LHCN-M2 (cell line): ENCODE measurements at places on chromosomes 12 and 14. TPM values are rescaled to one million over a fixed set of nuclear protein-coding genes. Genes with fewer than 3 reads are reported as not detected.

DNA sequence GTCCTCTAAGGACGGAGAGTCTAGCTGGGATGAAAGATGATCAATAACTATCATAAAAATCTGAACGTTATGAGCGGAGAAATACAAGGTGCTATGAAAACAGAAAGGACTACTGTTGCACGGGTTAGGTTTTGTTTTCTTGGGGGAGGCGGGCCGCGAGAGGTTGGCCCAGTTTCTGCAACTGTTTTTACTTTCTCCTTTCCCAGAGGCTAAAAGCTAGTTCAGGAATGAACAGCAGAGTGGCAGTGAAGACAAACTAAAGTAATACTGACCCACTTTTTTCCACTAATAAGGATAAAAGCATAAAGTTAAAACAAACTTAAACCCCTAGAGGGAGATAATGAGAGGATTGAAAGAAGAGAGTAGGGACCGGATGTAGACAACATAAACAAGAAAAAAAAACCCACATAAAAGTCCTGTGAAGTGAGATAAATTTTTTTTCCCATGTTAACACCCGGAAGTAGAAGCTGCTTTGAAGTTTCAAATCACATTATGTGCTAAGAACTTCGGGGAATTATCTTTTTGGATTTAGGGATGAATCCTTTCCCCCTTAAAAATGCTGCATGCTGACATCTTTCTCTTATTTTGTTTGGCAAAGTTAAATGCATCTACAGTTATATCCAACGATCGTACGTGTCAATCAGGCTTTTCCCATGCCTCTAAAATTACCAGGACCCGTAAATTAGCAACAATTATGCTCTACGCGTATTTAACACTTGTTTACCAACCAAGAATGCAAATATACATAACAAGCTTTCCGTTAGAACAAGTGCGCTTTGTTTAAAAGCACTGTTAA is 1.0 kb upstream of the CDK17 start:
- peak; percentile 91 for DNase-seq

- DNase-seq, result no peak
These were observed 101.9 kb downstream of the RFLNA start for GRCh38 chr12:124396544-124397398.

GRCh38 chr14:105063056-105063455 is 2.2 kb downstream of the GPR132 start:
- DNase-seq, result no peak

DNA sequence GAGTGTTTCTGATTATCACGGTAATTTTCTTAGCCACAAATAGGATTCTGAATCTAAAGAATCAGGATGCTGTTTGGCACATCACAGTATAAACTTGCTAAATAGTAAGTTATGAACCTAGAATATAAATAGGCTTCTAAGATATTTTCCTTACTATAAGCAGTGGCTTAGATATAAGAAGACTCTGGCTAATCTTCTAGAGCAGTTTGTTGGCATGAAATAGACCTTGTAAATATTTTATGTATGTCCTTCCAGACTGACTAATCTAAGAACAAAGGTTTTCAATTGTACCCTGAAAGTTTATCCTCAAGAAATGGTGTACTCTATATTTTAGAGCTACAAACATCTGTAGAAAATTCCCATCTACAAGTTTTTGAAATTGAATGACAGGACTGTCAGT is 48.3 kb downstream of the LMNTD1 start:
- DNase-seq, result no peak

DNA sequence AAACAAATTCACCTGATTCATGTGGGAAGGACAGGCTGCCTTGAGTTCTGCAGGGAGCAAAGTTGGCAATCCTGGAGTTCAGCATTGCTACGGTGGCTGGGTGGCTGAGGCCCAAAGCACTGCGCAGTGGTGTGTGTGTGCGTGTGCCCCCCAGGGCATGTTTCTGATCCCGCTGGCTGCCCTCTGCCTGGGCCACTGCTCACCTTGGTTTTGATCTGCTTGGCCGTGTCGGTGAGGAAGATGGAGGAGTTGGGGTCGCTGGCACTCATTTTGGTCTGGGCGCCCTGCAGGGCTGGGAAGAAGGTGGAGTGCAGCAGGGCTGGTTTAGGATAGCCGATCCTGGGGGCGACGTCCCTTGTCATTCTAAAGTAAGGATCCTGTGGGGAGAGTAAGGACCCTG is 19.1 kb downstream of the SLC25A47 start:
- DNase-seq, result no peak

DNA sequence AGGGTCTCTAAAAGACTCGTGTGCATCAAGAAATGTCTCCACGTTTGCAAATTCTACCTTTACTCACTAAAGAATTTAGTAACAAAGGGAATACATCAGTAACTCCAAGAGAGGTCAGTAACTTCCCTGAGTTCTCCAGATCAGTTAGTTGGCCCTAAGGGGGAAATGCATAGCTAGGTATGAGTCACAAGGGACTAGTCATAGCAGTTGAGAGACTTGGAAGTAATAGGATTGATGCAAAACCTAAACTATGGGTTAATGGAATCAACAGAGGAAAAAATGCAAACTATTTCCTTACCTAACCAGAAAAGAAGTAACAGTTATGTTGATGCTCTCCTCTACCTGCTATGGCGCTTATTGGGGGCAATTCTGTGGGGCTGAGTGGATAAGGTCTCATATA is 148.8 kb upstream of the GARIN6 start:
- DNase-seq, result peak; percentile 1

GRCh38 chr12:123468786-123469185 is 10.8 kb downstream of the SNRNP35 start:
- DNase-seq, result no peak

- no peak for DNase-seq
These were observed 150.2 kb downstream of the SRGAP1 start for GRCh38 chr12:63994704-63995103.

DNA sequence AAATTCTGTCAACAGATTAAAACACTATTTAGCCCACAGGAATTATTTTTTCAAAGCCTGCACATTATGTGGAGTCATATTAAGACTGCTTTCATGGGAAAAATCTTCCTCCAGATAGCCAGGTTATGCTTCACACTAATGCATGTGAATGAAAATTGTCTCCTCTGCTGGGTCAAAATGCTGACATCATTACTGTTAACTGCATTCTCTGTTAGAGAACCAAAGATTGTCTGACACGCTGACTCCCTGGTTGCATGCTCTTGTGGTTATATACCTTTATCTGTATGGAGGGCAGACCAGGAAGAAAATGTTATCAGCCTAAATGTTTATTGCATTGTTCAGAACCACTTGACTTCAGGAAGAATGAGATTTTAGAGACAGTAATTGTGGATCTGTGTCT is 432.2 kb upstream of the MDGA2 start:
- DNase-seq, result no peak

DNA sequence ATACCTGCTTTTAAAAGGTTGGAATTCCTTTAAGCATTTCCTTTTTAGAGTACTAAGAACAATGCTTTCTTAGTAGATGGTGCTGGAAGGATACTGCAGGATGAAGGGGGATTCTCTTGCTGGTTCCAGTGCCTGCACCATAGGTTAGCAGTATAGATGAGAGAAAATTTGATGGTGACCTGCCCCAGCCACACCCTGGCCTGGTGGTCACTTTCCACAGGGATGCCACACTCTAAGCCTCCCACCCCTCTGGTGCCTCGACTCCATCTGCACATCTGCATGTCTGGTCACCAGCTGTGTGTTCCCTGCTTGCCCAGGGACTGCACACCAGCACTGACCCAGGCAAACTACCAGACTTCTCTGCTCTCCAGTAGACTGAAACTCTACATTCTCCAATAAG is 19.1 kb downstream of the SLC2A3 start:
- no peak for DNase-seq

DNA sequence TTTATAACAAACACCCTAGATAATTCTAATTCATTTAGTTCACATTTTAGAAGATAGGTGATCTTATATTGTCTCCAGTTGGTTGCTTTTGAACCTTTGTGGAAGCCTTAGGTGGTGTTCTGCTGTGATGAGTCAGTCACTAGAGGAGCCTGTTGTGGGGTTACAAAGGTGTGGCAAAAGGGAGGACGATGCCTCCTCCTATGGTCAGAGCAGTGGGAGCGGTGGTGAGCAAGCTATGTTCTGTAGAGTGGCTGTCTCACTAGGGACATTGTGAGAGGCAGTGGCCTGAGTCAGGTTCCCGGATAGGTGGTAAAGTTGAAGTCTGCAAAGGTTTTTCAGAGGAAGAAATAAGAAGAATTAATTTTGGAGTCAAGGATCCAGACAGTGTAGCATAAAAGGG is 71.6 kb upstream of the USP44 start:
- DNase-seq, result no peak

- peak; percentile 88 for DNase-seq
These were observed 212.0 kb downstream of the CACNA1C start for GRCh38 chr12:2264651-2265232.

GRCh38 chr14:56195223-56195622 is 77.0 kb downstream of the PELI2 start:
- DNase-seq, result peak; percentile 24

The LRTM2 gene
- not detected in 2 replicates for total RNA-seq

The KERA gene
- total RNA-seq, result not detected in 2 replicates

The NPAS3 gene
- not detected in 2 replicates for total RNA-seq

The LRRK2 gene
- total RNA-seq, result 1.4 TPM in 2 replicates

The SERPINA10 gene
- total RNA-seq, result not detected in 2 replicates

The ANO2 gene
- total RNA-seq, result under 0.01 TPM in 1 of 2 replicates, not detected in the other

The RFX4 gene
- total RNA-seq, result not detected in 2 replicates

The ERH gene
- 147 and 159 TPM in 2 replicates for total RNA-seq

The SYNDIG1L gene
- not detected in 2 replicates for total RNA-seq

The PLEKHD1 gene
- total RNA-seq, result 0.06 TPM in 1 of 2 replicates, not detected in the other
